ENCODE measurements at places on chromosomes 7 and 10.

DNA sequence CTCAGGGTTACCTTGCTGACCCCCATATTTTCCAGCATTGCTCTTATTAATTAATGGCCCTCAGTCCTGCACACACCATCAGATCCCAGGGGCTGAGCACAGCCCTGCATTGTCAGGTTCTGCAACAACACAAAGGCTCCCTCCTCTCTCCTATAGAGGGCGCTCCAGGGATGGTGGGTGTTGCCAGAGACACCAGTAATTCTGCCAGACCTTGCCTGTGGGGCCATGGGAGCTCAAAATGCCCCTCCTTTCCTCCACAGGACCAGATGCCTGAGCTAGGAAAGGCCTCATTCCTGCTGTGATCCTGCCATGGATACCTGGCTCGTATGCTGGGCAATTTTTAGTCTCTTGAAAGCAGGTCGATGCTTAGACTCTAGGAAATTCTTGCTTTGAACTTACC, 42.8 kb upstream of the PRSS58 start:
- no peak for DNase-seq

DNA sequence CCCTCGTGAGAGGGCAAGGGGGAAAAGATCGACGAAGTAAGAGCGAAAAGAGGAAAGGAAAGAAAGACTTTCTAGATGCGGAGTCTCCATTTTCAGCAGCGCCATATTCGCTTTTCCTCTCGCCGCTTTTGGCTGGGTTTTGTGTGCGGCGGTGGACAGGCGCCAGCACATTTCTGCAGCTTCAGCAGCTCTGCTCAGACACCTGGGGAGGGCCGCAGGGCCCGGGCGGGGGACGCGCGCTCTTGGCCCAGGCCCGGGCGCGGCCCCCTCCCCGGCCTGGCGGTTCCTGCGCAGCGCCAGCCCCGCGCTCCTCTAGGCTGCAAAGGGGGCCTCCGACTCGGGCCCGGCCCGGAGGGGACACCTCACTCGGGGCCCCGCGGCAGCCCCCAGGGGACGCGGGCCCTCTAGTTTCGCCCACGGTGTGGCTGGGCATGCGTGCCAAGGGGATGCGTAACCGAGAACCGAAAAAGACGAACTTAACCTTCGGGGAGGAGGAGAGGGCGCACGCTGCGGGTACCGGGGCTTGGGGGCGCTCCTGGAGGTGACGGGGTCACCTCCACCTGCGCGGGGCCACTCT, 34.5 kb upstream of the EBLN1 start:
- no peak for DNase-seq

- DNase-seq, result no peak
Observed at GRCh38 chr7:80711531-80711930, 73.1 kb downstream of the CD36 start.

GRCh38 chr10:106396192-106396591, 768.3 kb downstream of the SORCS1 start:
- no peak for DNase-seq

DNA sequence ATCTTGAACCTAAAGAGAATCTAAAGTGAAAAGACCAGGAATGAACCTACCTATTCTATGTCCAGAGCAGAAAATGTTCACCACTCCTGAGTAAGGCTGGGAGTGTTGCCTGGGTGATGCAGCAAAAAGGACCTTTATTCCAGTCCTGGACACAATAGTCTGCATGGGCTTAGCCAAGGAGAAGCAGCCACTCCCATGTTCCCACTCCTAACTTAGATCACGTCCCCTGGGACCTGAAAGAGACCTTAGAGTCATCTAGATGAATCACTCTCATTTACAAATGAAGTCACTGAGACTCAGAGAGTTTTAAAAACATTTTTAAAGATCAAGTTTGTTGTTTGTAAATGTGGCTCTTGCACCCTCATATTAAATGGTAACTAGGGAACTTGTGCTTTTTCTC, 763.4 kb downstream of the KCNMA1 start:
- no peak for DNase-seq

- DNase-seq, result peak; percentile 96
Observed at GRCh38 chr7:108094933-108095710, 35.0 kb downstream of the LAMB4 start.

GRCh38 chr7:78636727-78637126, 816.7 kb downstream of the MAGI2 start:
- DNase-seq, result no peak

- DNase-seq, result no peak
Observed at GRCh38 chr10:116744163-116744753, 1.9 kb upstream of the HSPA12A start.
